Articular chondrocyte of knee joint (primary cell): ENCODE measurements at places on chromosomes 5 and 9. TPM values are rescaled to one million over a fixed set of nuclear protein-coding genes. Genes with fewer than 3 reads are reported as not detected.

WWC1 gene
- 1.1 and 3.3 TPM in 2 replicates for total RNA-seq

LHX3 gene
- not detected in 2 replicates for total RNA-seq

C1QTNF2 gene
- 1.4 and 1.8 TPM in 2 replicates for total RNA-seq

DCANP1 gene
- not detected in 2 replicates for total RNA-seq

TPPP gene
- total RNA-seq: under 0.01 TPM in 2 replicates
